Neural progenitor cell (in vitro differentiated cells): ENCODE measurements at places on chromosomes 3 and 15. TPM values are rescaled to one million over a fixed set of nuclear protein-coding genes. Genes with fewer than 3 reads are reported as not detected.
A peak's percentile ranks its signal among the peaks of the same experiment; 100 is the strongest.

The SLC6A20 gene
- not detected in 2 replicates for total RNA-seq

DNA sequence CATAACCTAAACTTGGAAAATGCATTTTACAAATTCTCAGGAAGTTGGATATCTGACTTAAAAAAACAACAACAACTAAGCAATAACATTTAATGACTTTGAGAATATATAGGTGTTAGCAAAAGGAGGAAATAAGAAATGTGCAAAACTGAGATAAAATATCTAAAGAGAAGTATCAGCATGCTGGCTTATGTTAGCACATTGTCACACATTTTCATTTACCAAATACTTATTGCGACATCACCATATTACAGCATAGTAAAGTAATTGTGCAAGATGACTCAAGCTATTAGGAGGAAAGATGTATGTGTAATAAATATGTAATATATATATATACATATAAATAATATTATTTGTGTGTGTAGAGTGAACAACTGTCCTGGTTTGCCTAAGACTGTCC lies 9.2 kb downstream of the PTX3 start:
- H3K27me3 ChIP-seq: no peaks in the 10 kb centered on the region
- H3K27ac ChIP-seq: no peak overlapping the region
- no peaks in the 10 kb centered on the region for H3K36me3 ChIP-seq
- DNase-seq: no peak

The HYAL3 gene
- total RNA-seq: 2.2 and 4.9 TPM in 2 replicates

DNA sequence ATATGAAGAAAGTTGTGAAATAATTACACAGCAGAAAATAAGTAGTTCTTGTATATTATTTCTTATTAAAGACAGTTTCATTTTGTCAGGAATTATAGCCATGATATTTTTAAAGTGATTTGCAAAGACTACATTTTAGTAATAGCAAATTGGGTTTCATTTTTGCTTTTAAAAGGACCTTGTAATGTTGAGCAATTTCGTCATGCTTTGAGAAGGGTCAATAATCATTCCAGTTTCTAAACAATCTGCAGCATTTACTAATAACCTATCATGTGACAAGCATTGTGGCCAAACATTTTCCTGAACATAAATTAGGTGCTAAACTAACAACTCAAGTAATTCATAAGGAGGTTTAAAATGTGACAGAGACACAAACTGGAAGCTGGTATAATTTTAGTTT lies 214.4 kb upstream of the CBLB start:
- no peak overlapping the region for H3K27ac ChIP-seq
- H3K4me3 ChIP-seq: no peak overlapping the region
- no peak for DNase-seq
- no peaks in the 10 kb centered on the region for H3K27me3 ChIP-seq

The LCTL gene
- total RNA-seq: 17.2 and 19.2 TPM in 2 replicates

DNA sequence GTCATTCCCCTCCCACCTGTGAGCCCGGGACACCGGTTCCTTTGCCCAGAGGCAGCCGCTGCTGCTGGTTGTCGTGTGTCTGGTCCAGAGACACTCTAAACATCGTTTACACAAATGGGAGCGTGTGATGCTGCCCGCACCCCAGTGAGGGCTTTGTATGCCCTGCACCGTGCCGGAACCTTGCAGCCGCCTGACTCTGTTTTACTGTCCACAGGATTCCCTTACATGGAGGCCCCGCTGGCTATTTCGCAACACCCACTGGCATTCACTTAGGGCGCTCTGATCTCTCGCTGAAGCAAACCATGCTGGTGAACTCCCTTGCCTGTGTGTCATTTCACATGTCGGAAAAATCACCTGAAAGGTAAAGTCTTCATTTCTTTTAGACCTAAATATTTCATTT lies 100.8 kb upstream of the SLC6A6 start:
- H3K27ac ChIP-seq: no peak overlapping the region
- no peaks in the 10 kb centered on the region for H3K36me3 ChIP-seq
- no peak overlapping the region for H3K4me3 ChIP-seq
- H3K27me3 ChIP-seq: no peaks in the 10 kb centered on the region
- DNase-seq: no peak

The HACL1 gene
- total RNA-seq: 38.8 and 48.6 TPM in 2 replicates

- peaks cover 25% of the 10 kb centered on the region for H3K4me1 ChIP-seq
- peak overlapping the region; percentile 41 for H3K4me3 ChIP-seq
- DNase-seq: peak; percentile 95
- H3K36me3 ChIP-seq: no peaks in the 10 kb centered on the region
- H3K27me3 ChIP-seq: no peaks in the 10 kb centered on the region
Observed at GRCh38 chr3:196632046-196632751, 7.3 kb upstream of the NRROS start.

GRCh38 chr3:100033184-100033583 lies 81.1 kb downstream of the FILIP1L start:
- H3K4me1 ChIP-seq: peaks cover 8% of the 10 kb centered on the region
- H3K36me3 ChIP-seq: no peaks in the 10 kb centered on the region
- no peak for DNase-seq
- no peak overlapping the region for H3K4me3 ChIP-seq
- no peaks in the 10 kb centered on the region for H3K27me3 ChIP-seq

- no peaks in the 10 kb centered on the region for H3K36me3 ChIP-seq
- no peaks in the 10 kb centered on the region for H3K27me3 ChIP-seq
- H3K4me1 ChIP-seq: peaks cover 17% of the 10 kb centered on the region
- no peak for DNase-seq
Observed at GRCh38 chr3:172192830-172193415, 153.5 kb downstream of the FNDC3B start.

The POPDC2 gene
- 0.95 and 1.5 TPM in 2 replicates for total RNA-seq

- no peaks in the 10 kb centered on the region for H3K36me3 ChIP-seq
- H3K4me1 ChIP-seq: peaks cover 34% of the 10 kb centered on the region
- H3K4me3 ChIP-seq: no peak overlapping the region
- peaks cover 35% of the 10 kb centered on the region for H3K27me3 ChIP-seq
- no peak overlapping the region for H3K27ac ChIP-seq
- DNase-seq: no peak
Observed at GRCh38 chr15:77526595-77527163, 106.0 kb downstream of the HMG20A start.

GRCh38 chr15:96474231-96474664 lies 143.7 kb downstream of the NR2F2 start:
- H3K4me3 ChIP-seq: no peak overlapping the region
- no peaks in the 10 kb centered on the region for H3K36me3 ChIP-seq
- H3K4me1 ChIP-seq: no peaks in the 10 kb centered on the region
- H3K27me3 ChIP-seq: no peaks in the 10 kb centered on the region

The LMCD1 gene
- 0.15 TPM in 1 of 2 replicates, not detected in the other for total RNA-seq
